Amniotic epithelial cell (primary cell): ENCODE measurements at places on chromosomes 2 and 18.

GRCh38 chr2:12399240-12399639, 317.5 kb upstream of the TRIB2 start:
- no peak for DNase-seq

DNA sequence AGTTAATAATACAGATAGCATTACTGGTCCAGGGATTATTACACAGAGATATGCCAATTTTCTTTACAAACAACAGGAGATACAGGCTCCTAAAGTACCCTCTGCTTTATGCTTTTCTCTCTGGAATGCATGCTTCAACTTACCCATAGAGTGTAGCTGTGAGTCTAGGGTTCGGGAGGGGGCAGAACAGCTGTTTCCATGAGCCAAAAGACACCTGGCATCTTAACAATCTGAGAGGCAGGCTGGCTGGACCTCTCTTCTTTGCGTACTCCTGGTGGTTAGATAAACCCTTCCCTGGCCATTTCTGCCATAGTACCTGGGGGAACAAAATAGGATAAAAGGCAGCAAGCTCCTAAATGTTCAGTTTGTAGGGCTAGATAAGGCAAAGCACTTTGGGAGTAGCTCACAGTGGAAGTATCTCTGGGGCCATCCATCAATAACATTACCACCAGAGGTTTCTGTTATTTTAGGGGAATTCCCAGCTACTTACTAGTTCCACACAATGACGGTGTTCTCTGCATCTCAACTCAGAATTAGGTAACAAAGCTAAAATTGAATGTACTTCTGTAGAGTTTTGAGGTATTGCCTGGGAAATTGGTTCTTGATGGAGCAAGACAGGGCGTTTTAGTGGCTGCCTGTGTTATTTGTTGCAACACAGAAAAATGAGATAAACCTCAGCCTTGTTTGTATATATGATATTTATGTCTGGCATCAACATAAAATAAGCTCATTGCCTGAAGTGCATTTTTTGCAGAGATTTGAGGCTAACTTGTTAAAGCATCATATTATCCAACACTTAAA, 6.2 kb upstream of the CCDC85A start:
- DNase-seq: peak; percentile 73

DNA sequence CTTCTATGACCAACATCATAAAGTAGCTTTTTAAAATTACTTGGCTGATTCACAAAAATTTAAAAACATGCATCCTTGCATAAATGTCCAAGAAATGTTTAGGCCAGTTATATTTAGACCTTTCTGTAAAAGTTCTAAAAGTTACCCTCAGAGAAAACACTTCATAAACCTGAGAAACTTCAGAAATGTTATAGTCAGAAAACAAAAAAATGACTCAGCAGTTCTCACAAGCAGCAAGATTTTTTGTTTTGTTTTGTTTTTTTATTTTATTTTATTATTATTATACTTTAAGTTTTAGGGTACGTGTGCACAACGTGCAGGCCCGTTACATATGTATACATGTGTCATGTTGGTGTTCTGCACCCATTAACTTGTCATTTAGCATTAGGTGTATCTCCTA, 648.1 kb downstream of the LRP1B start:
- DNase-seq: no peak

DNA sequence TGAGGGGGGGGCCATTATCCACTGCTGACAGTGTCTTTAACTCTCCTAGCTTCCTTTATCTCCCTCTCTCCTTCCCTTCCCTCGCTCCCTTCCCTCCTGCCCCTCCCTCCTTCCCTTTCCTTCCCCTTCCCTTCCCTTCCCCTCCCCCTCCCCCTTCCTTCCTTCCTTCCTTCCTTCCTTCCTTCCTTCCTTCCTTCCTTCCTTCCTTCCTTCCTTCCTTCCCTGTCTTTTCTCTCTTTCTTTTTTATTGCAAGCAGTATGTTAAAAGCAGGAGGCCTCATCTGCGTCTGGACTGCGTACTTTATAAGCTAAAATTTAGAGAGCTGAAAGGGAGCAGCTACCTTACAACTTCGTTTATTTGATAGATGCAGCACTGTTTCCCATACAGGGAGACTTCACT, 105.7 kb upstream of the PXDN start:
- DNase-seq: no peak

- no peak for DNase-seq
Measured at GRCh38 chr2:109356324-109357035, 227.5 kb downstream of the SH3RF3 start.

GRCh38 chr2:231308219-231308618, 87.3 kb upstream of the B3GNT7 start:
- no peak for DNase-seq

DNA sequence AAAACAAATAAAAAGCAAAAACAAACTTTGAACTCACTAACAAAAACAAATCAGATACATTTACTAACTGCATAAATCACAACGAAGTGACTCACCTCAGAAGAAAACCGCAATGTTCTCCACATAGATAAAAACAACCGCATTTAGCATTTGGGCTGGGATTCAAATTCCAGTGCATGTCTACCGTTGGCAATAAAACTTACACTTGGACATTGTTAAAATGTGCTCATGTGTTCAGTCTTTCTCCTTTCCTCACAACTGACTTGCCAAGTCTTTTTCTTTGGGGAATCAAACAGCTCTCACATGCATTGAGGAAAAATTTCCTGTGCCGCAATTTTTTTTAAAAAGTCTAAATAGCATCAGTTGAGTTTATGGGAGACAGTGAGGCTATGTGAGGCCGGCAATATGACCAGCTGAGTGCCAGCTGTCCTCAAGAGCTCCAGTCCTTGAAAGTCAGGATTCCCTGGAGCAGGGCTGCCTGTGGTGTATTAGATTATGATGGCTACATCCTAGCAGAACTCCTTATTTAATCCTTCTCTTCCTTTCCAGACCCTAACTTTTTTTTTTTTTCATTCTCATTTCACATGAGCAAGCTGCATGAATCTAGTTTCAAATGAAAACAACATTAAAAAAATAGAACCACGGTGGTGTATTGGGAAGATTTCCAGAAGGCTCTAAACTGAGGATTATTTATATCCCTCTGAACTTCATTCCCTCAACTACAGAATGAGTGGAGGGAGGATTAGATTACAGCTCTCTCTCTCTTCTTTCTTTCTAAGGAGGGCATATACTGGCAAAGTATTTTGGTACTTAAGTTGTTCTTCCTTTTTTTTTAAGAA, 70.2 kb upstream of the MEIS1 start:
- peak; percentile 96 for DNase-seq

DNA sequence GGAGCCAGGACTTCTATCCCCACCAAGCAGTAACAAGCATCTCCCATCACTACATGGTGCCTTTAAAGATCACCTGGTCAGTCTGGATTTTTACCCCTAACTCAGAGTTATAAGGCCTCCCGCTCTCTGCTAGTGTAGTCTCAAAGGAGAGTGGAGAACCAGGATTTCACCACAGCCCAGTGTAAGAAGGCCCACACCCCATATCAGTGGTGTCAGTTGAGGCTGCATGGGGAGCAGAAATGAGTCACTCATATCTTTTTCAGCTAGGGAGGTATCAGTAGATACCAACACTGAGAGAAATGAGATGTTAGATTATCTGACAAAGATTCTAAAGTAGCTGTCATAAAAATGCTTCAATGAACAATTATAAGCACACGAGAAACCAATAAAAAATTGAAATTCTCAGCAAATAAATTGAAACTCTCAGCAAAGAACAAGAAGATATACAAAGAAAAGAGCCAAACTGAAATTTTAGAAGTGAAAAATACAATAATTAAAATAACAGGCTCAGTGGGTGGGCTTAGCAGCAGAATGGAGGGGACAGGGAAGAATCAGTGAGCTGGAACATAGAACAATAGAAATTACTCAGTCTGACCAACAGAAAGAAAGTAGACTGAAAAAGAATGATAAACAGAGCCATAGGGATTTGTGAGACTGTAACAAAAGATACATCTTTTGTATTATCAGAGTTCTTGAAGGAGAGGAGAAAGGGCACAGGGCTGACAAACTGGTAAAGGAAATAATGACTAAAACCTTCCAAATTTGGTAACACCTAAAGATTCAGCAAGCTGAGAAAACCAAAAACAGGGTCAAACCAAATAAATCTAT, 257.7 kb downstream of the ANAPC1 start:
- DNase-seq: peak; percentile 87

DNA sequence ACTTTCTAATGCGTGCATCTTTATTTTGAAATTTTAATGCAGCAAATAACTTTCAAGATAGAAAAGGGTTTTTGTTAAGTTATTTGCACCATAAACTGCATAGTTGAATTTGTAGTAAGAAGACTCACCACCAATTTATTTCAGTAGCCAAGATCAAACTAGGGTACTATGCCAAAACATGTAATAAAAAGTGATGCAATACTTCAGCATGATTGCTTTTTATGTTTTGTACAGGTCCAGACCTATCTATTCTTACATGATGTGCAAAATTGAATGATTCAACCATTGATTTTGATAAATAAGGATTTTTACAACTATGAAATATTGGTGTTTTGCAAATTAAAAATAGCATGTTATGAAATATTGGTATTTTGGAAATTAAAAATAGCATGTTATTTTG, 26.7 kb downstream of the AGPS start:
- peak; percentile 66 for DNase-seq

GRCh38 chr2:241500431-241500975, 7.9 kb downstream of the STK25 start:
- no peak for DNase-seq

- DNase-seq: no peak
Measured at GRCh38 chr2:4219571-4219970, 516.2 kb downstream of the DCDC2C start.

- DNase-seq: peak; percentile 52
Measured at GRCh38 chr2:121387591-121388325, 102.8 kb upstream of the TFCP2L1 start.

- no peak for DNase-seq
Measured at GRCh38 chr18:33918571-33918970, 306.1 kb downstream of the NOL4 start.

DNA sequence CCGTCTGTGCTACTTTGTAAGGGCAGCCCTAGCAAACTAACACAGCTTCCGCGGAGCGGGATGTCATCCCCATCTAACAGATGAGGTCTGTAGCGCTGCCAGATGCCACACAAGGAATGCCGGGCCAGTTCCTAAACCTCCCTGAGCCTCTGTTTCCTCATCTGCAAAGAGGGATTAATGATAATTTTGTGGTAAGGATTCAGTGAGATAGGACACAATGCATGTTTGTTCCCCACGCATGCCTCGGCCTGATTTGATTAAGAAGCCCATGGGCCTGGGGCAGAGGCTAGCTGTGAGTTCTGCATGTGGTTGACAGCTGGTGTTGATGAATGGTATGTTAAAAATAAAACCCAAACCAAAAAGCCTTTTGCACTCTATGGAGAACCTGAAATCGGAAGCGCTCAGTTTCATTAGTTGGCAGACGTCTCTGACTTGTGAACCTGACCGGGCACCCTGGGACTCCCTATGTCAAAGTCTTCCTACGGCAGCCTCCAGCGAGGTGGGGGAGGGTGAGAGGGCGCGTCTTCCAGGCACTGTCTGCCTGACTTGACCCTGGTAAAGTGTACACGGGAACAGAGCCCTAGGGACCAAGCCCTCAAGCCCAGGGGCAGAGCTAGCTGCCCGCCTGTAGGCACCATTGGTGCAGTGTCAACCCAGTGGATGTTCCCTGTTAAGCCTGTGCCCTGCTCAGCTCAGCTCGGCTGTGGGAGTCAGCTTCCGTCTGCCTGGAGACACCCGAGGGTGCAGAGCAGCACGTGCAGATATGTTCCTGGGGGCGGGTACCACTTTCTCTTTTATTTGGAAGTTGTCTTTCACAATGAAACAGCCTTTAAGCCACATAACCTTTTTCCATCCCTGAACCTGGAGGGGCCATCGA, 14.8 kb upstream of the INHBB start:
- DNase-seq: no peak

- DNase-seq: no peak
Measured at GRCh38 chr18:3935305-3935704, 485.3 kb downstream of the TGIF1 start.

DNA sequence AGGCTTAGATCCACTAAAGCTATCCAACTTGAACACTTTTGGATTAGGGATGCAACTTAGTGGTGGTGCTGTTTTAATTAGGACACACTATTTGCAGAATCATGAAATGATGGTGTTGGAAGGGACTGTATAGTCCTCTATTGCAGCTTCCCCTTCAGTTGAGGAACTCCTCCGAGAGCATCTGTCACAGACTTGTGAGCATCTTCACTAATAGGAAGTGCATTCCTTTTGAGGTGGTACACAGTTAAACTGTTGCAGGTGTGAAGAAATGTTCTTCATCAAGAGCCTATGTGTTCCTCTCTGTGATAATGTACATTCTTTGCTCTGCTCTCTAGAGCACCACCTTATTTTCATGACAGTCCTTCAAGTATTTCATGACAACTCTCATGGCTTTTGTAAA, 197.4 kb downstream of the CAMKMT start:
- no peak for DNase-seq

DNA sequence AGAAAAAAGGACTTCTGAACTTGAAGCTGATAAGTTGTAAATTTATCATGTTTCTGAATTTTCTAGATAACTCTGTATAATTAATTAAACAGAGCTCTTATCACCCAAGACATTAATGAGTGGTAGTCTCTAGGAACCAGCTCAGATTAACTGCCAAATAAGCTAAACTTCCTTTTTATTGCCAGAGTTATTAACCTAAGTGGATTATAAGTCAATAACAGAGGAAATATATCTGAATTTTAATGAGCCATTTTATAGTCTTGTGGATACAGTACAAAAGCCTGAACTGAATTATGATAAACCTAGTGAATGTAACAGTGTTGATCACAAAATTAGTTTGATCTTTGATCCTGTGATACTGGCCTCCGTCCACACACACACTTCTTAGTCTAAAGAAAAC, 111.5 kb downstream of the COMMD1 start:
- DNase-seq: no peak

DNA sequence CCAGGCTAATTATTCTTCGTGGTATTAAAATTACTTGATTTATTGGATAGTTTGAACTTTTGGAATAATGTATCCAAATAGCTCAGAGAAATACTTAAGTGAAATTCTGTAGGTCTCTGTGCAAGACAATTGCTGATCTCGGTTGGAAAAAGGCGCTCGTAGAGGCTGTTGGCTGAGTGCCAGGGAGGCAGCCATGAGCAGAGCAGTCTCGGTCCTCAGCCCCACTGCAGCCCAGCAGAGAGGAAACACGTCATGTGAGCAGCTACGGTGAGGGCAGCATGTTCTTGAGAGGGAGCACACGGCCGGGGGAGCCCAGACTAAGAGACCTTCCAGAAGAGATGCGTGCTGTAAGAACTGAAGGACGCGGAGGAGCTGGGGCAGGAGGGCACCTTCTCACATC, 42.5 kb downstream of the DCDC2C start:
- no peak for DNase-seq

DNA sequence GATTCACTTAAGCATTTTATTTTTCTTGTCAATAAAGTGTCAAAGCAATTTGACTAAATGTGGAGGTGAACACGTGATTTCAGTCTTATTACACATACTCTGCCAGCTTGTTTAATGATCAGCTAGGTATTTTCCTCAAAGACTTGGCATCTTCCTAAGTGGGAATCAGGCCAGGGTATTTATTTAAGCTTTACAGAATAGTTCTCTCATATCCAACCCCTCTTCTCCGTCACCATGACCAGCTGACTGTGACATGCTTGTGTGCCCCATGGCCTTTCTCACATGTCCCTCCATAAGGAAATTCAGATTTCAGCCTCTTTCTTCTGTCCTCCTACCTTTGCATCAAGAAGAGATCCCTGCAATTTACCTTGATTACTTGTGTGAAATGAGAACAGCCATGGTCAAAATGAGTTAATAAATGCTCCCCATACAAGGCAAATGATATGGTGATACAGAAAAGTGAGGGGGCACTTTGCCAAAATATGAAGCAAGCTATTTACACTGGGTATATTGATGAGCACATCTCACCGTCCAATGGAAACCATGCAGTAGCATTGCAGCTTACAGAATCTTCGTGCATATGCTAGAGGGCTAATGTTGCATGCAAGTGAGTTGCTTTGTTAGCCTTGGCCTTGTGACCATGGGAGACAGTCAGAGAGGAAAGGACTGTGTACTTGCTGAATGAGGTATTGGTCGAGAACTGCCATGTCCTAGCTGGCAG, 202.2 kb downstream of the RNF152 start:
- DNase-seq: no peak
